ENCODE measurements at places on chromosomes 6 and 20. TPM values are rescaled to one million over a fixed set of nuclear protein-coding genes. Genes with fewer than 3 reads are reported as not detected.

Gene LAMA4
- 33.5 TPM for total RNA-seq

Gene PTK7
- 9.4 TPM for total RNA-seq

Gene MYLK2
- 0.99 TPM for total RNA-seq

Gene MPIG6B
- total RNA-seq = 0.37 TPM

Gene LGSN
- not detected for total RNA-seq

Gene RPP21
- 30.1 TPM for total RNA-seq

Gene FAM217A
- total RNA-seq = not detected

Gene TMX4
- 215 TPM for total RNA-seq

Gene ADGB
- total RNA-seq = not detected

Gene TRIM15
- not detected for total RNA-seq
